Lung (tissue), 17 donors: ENCODE measurements at places on chromosomes 11 and 22. TPM values are rescaled to one million over a fixed set of nuclear protein-coding genes. Genes with fewer than 3 reads are reported as not detected.

- DNase-seq: no peak
These were observed at the start of gene TBX1 for GRCh38 chr22:19760058-19760950. TSS of gene TBX1 (plus strand) at chr22:19760778. CDS start at chr22:19760844, 66 bp downstream.

DNA sequence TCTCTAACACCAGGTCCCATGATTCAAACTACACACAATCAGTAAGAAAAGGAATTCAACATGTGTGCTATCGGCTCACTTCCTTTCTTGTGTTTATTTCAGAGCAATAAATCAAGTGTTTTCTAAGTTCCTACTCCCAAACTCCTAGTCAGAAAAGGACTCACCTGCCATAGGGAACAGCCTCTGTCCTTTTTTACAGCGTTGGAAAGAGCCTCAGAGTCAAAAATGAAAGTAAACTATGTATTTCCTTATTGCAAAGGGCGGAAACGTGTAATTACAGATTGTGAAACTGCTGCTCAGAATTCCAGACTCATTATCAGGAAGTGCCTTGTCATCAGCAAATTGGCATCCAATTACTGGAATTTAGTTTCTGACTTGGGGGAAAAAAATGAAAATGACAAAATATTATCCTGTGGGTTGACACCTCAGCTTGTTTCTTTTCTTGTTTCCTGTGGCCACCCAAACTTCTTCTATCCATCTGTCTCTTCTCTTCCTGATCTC, at the start of gene CASP4:
Gene CASP4, minus strand, starts transcription at position 220 of the 501 bp plus-strand sequence. Its CDS starts 49 bp downstream, at position 171.
- peak; percentile 86 for DNase-seq

DNA sequence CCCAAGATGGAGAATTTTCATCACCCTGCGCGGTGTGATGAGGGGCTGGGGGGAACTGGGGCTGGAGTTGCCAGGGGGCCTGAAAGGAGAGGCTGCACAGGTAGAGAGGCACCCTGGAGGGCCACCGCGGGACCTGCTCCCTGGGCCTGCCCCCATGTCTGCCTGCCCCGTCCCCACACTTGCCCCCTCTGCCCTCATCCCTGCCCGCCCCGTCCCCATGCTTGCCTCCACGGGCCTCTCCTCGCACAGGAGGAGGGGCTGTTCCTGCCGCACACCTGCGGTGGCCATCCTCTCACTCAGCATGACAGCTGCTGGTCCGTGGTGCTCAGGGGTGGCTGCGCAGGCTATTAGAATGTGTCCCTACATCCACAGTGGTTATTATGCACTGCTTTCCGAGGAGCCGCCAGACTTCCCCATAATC, 43.5 kb downstream of the LINC01488 start:
- DNase-seq: no peak

- DNase-seq: no peak
These were observed 8.9 kb downstream of the PISD start for GRCh38 chr22:31652911-31653684.

GRCh38 chr11:69636512-69637197, 4.3 kb upstream of the CCND1 start:
- peak; percentile 94 for DNase-seq

DNA sequence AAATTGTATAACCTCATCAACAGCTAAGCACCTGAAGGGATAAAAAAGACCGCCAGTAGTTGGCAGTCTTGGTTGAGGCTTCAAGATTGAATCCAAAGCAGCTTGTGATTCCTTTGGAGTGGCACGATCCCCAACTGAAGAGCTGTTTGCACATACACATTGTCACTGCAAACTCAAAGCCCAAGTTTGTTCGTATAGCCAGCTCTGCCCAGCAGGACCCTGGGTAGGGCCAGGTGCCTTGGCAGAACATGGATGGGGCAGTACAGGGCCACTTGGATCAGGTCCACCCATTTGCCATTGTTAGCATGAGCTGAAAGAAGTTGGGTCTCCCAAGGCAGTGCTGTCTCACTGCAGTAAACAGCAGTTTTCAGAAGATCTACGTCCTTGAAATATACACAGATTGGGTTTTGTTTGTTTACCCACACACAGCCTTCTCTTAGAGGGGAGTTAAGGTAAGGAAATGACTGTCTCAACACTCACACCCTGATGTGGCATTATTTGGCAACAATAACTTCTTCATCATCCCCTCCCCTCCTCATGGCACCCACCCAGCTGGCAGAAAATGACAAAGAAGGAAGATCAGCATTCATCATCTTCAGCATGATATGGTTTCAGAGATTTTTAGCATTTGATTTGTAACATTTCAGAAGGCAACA, 132.9 kb downstream of the COMMD9 start:
- peak; percentile 22 for DNase-seq

DNA sequence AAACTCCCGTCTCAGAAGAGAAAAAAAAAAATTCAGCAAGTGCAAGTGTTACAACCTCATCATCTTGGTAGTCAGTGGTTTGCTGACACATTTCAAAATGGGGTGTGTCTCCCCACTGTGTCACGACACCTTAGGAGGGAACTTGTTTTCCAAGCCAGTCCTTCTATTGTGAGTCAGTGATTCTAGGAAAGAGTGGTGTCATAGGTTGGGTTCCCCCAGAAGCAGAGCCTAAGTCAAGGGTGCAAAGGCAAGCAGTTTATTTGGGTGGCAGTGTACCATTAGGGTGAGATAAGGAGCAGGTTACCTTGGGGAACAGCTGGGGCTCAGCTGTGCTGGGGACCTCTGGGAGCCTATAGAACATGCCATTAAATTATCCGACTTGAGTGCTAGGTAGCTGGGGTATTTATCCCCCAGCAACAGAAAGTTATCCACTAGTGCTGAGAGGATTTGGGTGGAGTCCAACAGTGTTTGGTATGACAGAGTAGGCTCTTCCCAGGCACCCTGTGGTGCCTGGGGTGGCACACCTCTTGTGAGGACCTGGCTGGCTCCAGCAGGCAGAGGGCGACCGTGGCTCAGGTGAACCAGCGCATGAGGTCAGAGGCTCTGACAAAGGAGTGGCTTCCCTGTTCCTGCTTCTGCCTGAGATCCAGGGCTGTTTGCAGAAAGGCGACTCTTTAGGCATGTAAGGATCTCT, 41.7 kb downstream of the KIAA1671 start:
- DNase-seq: no peak

GRCh38 chr11:85855341-85855656, at the start of gene CCDC83:
TSS of gene CCDC83 (plus strand) at chr11:85855383. CDS start at chr11:85865124, 9,741 bp downstream.
- DNase-seq: no peak

DNA sequence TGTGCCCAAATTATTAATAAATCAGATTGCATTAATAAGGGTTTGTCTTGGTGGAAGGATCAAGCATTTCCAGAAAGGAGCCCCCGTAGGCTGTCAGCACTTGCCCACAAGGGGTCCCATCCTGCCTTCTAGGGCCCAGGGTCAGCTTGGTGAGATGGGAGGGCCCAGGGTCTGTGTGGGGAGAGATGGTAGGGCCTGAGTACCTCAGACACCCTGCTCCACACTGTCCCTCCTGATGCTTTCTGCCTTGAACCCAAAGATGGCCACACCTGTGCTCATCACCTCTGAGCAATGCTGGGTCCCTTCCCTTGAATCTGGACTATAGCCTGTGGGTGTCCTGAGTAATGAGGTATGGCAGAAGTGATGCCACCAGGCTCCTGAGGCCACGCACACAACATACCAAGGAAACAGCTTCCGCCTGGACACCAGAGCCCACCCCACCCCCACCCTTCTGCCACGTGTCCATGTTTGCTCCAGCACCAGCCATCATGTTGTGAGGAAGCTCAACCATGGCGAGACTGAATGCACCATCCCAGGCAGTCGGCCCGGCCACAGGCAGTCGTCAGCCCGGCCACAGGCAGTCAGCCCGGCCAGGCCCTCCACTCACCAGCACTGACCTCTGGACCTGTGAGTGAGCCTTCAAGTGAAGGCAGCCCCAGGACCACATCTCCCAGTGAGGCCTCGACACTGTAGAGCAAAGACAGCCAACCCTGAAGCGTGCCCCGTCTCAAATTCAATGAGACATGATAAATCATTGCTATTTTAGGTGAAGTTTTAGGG, 6.8 kb downstream of the BET1L start:
- no peak for DNase-seq

GRCh38 chr11:81246941-81247340, 1486.7 kb downstream of the FAM181B start:
- DNase-seq: no peak

DNA sequence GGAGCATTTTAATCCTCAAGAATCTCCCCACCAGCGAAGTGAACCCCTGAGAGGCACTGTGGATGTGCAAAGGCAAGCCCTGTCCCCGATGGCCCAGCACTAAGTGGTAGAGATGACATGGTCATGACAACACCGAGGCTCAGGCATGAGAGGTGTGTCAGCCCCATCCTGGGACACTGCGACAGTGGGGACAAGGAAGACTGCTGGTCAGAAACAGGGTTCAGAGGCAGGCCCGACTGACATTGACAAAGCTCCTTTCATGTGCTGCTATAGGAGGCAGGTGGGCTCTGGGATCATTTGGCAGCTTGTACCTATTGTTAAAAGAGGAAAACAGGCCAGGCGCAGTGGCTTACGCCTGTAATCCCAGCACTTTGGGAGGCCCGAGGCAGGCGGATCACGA, 54.3 kb upstream of the MYEOV start:
- DNase-seq: no peak

DNA sequence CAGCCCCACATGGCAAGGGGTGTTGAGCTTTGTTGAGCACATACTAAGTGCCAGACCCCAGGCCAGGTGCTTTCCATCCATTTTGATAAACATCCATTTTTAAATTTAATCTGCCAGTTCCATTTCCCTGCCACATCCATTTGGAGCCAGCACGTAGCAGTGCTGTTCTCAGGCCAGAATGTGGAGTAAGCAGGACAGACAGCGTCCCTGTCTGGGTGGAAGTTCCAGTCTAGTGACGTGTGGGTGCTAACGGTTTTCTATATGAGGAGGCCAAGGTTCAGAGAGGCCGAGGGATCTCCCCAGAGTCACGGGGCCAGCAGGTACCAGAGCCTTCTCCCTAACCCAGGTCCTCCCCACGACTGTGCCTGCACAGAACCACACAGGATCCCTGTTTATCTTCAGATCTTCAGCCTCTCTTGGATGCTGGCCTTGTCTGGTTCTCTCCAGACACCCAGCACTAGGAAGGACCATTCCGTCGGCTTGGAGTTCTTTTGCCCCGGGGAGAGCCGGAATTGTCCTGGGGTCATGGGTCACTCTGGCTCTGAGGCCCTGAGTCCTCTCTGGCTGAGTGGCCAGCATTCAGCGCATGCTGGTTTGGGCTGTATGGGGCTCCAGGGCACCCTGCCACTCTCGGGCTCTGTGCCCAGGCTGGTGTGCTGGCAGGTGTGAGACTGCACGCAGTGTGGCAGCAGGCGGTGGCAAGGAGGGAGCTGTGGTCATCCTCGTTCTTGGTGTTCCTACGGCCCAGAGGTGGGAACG, 63.6 kb upstream of the PPARA start:
- no peak for DNase-seq

- DNase-seq: no peak
These were observed 278.5 kb downstream of the CASP12 start for GRCh38 chr11:104619751-104620150.

- no peak for DNase-seq
These were observed 13.4 kb upstream of the CCND1 start for GRCh38 chr11:69627551-69627950.

GRCh38 chr11:104618954-104619353, 279.3 kb downstream of the CASP12 start:
- DNase-seq: peak; percentile 66

DNA sequence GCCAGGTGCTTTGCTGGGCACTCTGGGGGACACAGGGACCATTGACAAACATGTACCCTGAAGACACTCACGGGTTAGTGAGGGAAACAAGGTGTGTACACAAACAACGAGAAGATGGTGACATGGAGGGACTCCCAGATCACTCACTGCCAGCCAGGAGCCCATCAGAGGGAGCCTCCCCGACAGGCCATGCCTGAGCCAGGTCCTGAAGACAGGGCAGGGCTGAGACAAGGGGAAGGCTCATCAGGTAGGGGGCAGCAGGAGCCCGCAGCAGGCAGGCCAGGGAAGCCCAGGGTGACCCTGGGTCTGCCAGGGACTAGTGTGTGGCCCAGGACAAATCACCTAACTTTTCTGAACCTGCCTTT, 127.9 kb downstream of the BUD13 start:
- no peak for DNase-seq

DNA sequence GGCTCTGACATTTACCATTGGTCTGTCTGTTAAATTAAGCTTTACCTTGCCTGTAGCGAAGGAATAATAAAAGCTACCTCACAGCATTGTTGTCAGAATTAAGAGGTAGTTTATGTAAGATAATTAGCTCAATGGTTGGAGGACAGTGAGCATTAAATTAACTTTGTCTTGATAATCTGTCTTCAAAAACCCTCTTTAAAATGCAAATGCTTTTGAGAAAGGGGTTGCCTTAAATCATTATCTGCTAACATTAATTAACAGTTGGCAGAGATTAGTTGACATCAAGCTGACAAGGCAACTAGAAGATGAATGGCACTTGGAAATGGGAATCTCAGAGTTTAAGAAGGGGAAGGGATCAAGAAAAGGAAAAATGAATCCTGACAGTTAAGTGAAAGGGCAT, 761.1 kb upstream of the ARHGAP42 start:
- no peak for DNase-seq

- no peak for DNase-seq
These were observed 43.4 kb downstream of the SCUBE1 start for GRCh38 chr22:43299736-43300135.

DNA sequence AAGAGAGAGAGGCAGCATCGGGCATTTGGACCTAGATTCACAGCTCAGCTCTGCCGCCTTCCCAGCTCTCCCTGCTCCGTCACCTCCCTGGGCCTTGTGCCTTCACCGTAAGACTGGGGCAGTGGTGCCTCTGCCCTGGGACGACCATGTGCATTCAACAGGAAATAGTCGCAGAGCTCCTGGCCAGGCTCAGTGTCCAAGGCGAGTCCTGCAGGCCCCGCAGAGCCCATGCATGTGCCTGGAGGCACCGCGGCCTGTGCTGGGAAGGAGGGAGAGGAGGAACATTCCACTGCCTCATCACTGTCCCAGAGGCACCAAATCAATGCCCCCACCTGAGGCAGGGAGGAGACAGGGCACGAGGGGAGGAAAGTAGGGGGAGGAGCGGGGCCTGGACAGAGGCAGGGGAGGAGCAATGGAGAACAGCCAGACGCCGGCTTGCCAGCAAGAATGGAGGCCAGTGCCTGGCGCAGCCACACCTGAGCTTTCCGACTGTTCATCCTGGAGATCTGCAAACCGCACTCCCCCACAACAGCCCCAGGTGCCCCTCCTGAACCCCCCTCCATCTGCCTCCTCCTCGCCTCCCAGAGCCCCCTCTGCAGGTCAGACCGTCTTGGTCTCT, 74.4 kb upstream of the PRR5 start:
- DNase-seq: no peak

- DNase-seq: no peak
These were observed 390.1 kb downstream of the CTTN start for GRCh38 chr11:70788248-70789022.

- no peak for DNase-seq
These were observed 10.9 kb downstream of the HOATZ start for GRCh38 chr11:111525456-111525855.

Gene TEAD1
- total RNA-seq: 141 TPM

Gene TPBGL
- 0.11 TPM for total RNA-seq

Gene ALDH3B1
- total RNA-seq: 45.6 TPM

Gene RIBC2
- total RNA-seq: 7.0 TPM

Gene TRIM51
- not detected for total RNA-seq

Gene NLRP6
- total RNA-seq: 2.7 TPM

Gene GRAMD1B
- 4.5 TPM for total RNA-seq

Gene SAA1
- total RNA-seq: 260 TPM

Gene MOB2
- 34.3 TPM for total RNA-seq

Gene FXYD2
- 2.9 TPM for total RNA-seq
